ENCODE measurements at places on chromosomes 1 and 21.

GRCh38 chr21:41167348-41168342 lies at the start of gene BACE2:
TSS of gene BACE2 (plus strand) at chr21:41168160. CDS start at chr21:41168264, 104 bp downstream.
- peak; percentile 79 for DNase-seq

DNA sequence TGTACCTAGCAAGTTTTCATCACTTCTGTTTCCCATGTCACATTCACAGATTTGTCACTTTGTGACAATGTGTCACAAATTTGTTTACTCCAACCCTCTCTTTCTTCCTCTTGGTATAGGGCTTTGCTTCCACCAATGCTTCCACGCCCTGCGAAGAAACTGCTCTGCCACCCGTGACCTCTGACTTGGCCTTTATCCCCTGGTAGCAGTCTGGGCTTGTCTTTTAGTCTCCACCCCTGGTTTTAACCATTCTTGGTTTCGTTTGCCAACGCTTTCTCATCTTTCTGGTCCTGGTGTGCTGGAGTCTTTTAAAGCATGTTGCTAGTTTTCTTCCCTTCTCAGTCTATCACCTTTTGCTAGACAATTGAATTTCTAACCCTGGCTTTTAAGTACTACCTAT lies 8.1 kb downstream of the TACSTD2 start:
- no peak for DNase-seq

GRCh38 chr1:83769072-83769471 lies 229.9 kb downstream of the TTLL7 start:
- DNase-seq: no peak

DNA sequence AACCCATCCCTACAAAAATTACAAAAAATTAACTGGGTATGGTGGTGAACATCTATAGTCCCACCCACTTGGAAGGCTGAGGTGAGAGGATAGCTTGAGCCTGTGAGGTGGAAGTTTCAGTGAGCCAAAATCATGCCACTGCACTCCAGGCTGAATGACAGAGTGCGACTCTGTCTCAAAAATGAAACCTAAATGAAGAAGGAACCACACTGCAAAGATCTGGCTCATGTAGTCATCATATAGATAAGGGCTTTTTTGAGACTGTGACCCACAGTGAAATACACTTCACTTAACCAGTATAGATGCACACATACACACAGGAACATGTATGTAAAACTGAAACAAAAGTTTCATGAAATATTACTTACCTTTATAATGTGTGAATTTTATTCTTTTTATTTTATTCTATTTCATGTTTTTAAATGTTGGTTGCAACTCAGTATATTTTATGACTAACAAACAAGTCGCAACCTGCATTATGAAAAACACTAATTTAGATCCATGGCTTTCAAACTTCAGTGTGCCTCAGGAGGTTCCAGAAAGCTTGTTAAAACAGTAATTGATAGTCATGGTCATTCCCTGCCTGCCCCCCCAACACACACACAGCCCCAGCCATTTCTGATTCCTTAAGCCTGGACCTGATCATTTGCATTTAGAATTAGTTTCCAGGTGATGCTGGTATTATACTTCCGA lies 189.5 kb downstream of the PATJ start:
- no peak for DNase-seq

- DNase-seq: no peak
Measured at GRCh38 chr21:14751602-14752344, 205.7 kb upstream of the SAMSN1 start.

DNA sequence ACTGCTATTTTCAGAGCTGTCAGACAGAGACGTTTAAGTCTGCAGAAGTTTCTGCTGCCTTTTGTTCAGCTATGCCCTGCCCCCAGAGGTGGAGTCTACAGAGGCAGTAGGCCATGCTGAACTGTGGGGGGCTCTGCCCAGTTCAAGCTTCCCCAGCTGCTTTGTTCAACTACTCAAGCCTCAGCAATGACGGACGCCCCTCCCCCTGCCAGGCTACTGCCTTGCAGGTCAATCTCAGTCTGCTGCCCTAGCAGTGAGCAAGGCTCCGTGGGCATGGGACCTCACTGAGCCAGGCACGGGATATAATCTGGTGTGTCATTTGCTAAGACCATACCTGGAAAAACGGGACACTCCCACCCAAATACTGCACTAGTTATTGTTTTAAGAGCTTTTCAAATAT lies 219.7 kb downstream of the BRINP3 start:
- no peak for DNase-seq

DNA sequence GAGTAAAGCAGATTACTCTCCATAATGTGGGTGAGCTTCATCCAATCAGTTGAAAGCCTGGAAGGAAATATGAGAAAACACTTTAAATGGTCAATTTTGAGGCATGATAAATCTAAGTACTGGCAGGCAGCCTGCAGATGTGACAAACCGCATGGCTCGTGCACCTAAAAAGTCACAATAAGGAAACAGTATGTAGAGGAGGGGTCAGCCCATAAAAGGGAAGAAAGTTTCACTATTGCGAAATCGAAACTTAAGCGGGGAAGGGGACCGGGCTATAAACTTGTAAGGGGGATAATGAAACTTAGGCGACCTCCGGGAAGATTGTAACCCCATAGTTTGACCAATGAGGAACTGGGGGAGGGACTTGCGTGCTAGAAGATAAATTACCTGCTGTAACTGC lies 109.8 kb downstream of the PLPPR4 start:
- no peak for DNase-seq

- peak; percentile 63 for DNase-seq
Measured at GRCh38 chr1:168623003-168623828, 46.8 kb downstream of the XCL1 start.

GRCh38 chr1:184044603-184045376 lies 6.7 kb upstream of the TSEN15 start:
- no peak for DNase-seq

GRCh38 chr1:89837036-89837481 lies 16.2 kb downstream of the LRRC8D start:
- DNase-seq: peak; percentile 44

- DNase-seq: no peak
Measured at GRCh38 chr1:31790140-31790539, 25.7 kb downstream of the SPOCD1 start.

DNA sequence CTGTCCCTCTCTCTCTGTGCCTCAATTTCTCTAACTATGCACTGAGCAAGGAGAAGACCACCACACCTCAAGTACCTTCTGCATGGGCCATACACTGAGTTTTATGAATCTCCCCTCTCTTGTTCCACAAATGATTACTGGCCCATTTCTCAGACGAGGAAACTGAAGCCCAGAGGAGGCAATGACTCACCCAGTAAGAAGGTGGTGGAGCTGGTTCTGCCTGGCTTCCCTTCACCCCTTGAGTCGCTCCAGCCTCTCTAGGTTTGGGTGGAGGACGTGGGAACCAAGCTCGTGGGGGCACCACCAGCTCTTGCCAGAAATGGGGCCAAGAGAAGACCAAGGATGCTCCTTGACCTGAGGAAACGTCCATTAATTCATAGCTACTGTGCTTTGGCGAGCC lies 21.3 kb upstream of the RUNX3 start:
- no peak for DNase-seq

All from fibroblast of lung (primary cell).